ENCODE measurements at places on chromosomes 11 and 22.

GRCh38 chr11:130063451-130063850 is 6.2 kb upstream of the APLP2 start:
- no peak for DNase-seq

GRCh38 chr22:33659448-33659847 is 260.8 kb downstream of the LARGE1 start:
- no peak for DNase-seq

- DNase-seq: no peak
Measured at GRCh38 chr11:103863497-103863896, 172.9 kb upstream of the DDI1 start.

DNA sequence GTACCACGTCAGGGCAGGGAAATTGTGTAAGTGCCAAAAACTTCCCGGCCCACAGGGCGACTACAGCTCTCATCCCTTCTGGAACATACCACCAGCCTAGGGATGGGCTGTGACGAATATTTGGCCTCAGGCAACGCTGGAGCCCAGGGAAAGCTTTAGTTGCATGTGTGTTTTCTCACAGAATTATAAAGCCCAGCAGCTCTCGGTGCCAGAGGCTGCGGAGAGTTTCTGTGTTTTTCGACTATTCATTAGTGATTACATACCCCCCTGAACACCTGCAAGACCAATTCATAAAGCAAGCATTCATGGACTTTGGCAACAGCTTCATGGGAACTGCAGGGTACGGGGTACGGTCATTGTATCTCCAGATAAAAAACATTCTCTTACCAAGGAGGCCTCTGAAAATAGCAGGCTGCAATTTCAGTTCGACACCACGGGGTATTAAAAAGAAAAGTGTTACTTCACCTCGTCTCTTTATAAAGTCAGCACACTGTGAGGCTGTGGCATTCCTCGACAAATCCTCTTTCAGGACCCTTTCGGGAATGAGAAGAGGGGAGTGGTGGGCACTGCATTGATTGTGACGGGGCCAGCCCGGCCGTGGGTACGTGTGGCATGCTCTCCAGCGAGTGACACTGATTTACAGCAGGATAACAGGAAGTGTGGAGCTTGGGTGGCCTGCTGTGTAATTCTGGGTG is 243.6 kb upstream of the SORL1-AS1 start:
- DNase-seq: no peak

DNA sequence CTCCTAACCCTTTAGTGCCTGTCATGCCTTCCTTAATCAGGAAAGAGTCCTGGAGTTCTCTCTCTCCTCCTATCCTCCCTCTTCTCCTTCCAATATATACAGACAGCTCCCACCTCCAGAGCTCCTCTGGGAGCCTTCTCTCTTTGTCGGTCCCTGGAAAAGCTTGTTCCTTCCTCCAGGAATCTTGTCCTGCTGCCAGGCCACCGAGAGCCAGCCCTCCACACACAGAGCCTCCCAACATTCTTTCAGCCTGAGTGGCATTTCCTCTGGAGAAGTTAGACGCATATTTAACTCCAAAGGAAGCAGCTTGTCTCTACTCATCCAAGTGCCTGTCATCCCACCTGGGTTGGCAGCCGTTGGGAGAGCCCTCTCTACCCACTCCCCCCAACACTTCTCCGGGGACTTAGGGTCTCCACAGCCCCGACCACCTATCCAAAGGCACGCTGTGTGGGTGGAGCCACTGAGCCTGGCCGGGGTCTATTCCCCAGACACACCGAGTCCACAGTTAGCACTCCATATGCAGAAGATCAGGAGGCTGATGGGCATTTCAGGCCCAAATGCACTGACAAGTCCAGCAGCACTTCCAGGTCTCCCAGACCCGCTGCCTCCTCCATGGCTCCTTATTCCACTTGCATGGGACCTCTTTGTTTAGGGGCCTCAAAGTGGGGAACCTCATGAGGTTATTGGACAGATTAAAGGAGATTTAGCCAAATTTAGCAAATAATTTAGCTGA is 31.1 kb downstream of the DKK3 start:
- DNase-seq: no peak
